ENCODE measurements at places on chromosomes 6 and 20.
A peak's percentile ranks its signal among the peaks of the same experiment; 100 is the strongest.

DNA sequence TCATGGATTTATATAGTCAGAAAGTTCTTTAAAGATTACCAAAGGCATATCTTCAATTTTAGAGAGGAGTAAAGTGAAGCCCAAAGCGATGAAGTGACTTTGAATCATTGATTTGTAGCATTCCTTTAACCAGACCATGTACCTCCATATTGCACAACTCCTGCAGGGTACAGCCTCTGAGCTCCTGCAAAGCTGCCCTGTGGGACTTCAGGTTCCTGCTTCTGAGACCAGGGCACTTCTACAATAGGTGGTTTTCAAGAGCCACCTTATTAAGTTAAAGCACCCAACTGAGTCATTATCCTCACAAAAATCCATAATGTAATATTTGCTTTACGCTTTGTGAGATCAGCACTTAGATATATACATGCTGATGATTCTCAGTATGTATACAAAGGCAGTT, 270.7 kb upstream of the RGS17 start:
- DNase-seq: no peak

- DNase-seq: no peak
These were observed 59.7 kb downstream of the TMEM200A start for GRCh38 chr6:130425537-130425936.

DNA sequence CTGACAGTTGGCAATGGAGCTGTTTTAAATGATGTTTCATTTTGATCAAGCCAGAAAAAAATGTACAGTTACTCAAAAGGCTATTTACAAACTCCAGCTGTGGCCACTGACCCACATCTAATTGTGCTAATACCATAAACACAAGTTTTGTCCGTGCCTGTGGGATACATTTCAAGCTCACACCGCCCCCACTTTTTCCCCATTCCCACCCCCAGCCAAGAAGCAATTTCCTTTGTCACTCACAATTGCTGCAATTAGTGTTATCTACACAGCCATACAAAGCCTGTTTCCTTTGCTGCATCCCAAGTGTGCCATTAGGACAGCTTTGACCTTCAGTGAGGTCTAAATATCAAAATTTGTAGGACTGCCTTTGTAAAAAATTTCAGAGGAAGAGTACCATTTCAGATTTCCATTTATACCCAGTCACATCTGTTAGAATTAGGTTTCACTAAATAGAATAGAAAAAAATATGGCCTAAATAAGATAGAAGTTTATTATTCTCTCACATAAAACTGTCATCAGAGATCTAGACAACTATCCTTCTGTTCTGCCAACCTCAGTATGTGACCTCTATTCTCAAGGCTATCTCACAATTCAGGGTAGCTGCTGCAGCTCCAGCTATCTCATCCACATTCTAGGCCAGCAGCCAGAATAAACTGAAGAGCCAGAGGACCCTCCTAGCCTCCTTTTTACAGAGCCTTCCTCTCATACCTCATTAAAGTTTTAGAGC, 202.6 kb downstream of the NFATC2 start:
- DNase-seq: no peak

GRCh38 chr6:148272597-148272996, 70.0 kb upstream of the SASH1 start:
- DNase-seq: no peak

GRCh38 chr20:53884859-53885541, 185.4 kb downstream of the BCAS1 start:
- DNase-seq: no peak

- DNase-seq: no peak
These were observed 81.6 kb upstream of the EZR start for GRCh38 chr6:158900663-158901312.

- no peak for DNase-seq
These were observed 96.6 kb downstream of the HAO1 start for GRCh38 chr20:7843613-7844012.

DNA sequence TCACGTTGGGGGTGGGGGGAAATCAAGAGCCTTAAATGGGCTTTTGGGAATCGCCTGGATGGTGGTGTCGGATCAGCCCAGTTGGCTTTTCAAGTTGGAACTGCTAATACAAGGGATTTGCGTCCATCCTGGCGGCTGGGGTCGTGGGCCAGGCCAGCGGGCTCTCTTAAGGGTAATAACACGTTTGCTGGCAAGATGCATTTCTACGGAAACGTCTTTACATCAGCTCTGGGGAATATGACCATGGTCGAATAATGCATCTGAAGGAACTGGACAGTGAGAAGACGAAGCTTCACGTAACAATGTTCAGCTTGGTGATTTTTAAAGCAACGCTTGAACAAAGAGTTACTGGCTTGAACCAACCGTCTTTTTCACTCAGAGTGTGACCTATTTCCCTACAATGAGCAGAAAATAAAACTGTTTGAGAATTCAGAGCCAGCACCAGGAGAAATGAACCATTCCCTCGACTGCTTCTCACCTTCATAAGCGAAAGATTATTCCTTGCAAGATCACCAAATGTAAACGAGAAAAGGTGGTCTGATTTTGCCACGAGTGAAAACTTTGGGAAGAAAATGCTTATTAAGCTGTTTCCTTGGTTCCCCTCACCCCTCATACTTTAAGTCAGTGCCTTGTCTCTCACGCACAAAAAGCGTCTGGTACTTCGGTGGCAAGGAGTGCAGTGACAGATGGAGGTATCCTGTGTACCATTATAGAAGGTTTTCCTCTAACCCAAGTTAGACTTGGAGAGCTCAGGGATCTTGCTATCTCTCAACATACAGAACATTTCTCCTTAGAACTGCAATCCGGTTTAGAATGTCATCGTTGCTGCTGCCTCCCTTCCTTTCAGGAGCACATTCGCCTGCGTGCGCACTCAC, 1.4 kb upstream of the MARCKS start:
- DNase-seq: peak; percentile 29

GRCh38 chr6:140459209-140459608, 1084.8 kb upstream of the CITED2 start:
- DNase-seq: no peak

Measured in GM10248 (cell line).